ENCODE measurements at places on chromosomes 5 and 9.

DNA sequence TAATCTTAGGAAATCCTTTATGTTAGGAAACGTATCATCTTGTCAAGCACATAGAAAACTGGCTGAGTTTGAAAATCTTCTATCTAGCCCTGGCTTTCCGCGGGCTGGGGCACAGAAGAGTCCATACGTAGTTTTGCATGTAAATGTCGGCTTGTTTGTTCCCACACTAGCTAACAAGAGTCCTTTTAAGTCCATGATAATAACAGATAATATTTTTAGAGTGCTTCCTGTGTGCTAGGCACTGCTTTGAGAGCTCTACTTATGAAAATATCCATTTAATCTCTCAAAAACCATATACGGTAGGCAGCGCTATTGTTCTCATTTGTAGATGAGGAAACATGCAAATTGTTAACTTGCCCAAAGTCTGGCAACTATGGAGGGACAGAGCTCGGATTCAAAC, 40.5 kb downstream of the FYB1 start:
- peak; percentile 51 for DNase-seq

DNA sequence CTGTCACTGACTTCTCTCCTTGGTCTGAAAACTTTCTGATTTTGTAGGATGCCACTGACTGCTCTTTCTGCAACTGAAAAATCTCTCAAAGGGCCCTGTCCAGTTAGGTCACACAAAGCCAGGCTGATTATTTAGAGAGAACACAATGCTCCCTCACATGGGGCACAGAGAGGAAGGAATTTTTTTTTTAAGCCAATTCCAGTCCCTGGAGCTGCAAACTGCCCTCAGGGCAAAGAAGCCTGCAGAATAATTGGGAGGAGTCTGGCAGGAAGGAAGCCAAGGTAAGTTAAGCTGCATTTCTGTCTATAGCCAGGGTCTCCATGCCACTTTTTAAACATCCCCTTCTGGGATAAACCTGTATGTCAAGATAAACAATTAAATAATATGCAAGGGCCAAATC, 305.5 kb downstream of the ZSWIM6 start:
- no peak for DNase-seq

GRCh38 chr9:78928625-78929405, 631.9 kb downstream of the PSAT1 start:
- DNase-seq = no peak

DNA sequence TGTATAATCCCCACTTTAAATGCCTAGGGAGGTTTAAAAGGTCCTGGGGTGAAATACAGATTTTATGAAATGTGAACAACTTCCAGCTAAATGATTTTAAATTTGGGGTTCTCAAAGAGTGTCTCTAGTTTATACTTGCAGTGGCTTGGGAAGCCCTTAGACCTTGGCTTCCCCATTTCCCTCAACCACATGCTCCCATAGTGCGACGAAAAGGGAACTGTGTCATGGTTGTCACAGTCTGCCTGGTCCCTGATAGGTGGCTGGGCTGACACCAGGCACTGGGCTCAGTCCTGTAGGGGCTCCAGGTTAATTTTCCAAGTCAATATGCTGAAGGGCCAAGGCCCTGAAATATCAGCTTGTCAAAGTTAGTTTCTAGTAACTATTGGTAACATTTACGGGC, 10.4 kb upstream of the CXCL14 start:
- DNase-seq = no peak

DNA sequence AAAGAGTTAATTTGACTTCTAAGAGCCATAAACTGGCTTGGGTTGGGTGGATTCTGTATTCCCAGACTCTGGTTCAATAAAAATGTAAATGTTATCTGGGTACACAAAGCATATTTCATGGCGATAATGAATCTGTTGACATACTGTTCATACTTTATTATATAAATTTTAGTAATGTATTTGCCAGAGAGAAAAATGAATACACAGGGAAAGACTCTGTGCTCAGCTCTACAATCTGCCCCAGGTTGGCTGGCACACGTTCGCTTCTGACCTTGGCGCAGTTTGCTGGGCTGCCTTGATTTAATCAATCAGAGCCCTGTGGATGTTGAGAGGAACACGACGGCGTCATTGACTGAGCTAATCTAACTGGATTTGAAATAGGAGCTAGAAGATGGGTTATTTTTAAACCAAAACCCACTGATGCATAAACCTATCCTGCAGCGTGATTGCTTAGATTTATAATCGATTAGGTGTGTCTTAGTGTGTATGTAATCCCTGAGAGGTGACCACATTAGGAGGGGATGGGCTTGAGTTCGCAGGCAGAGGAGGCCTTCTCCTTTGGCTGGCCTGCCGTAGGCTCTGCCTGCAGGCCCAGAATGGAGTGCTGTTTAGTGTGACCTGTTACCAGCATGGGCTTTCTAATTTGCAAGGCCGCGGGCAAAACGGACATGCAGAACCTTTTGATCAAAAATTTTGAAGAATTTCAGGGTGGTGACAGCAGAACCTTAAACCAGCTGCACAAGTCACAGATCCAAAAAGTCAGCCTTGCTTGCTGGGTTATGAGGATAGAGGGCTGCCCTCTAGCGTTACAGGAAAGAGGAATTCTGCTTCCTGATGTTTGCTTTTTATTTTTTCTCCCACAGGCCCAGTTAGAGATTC, 3.9 kb upstream of the ADCY2 start:
- no peak for DNase-seq

DNA sequence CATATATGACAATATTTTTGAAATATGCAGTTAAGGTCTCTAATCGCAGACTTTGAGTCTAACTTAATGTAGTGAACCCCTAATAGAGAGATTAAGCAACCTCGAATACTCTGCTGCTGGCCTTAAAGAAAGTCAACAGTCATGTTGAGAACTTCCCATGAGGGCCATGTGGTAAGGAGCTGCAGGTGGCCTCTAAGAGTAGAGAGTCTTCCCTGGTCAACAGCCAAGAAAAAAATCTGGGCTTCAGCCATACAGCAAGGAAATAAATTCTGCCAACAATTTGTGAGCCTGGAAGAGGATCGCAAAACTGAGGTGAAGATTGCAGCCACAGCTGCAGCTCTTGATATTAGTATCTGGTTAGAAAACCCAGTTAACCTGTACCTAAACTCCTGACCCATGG, 935.2 kb upstream of the TYRP1 start:
- no peak for DNase-seq

- no peak for DNase-seq
These were observed 139.5 kb upstream of the C9orf72 start for GRCh38 chr9:27712806-27713205.

DNA sequence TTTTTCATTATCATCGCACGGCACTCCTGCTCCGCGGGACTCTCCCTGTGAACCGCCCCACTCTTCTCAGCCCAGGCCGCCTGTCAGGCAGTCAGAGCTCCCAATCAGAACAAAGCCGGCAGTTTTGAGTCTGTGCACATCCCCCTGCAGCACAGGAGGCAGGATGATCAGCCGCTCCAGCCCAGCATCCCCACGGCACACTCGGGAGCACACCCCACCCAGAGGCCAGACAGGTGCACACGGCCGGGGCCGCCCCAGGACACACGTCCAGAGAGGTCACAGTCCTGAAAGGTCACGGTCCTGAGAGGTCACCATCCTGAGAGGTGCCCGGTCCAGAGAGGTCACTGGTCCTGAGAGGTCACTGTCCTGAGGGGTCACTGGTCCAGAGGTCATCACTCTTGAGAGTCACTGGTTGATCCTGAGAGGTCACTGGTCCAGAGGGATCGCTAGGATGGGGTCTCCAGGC, 8.4 kb downstream of the TPPP start:
- no peak for DNase-seq

DNA sequence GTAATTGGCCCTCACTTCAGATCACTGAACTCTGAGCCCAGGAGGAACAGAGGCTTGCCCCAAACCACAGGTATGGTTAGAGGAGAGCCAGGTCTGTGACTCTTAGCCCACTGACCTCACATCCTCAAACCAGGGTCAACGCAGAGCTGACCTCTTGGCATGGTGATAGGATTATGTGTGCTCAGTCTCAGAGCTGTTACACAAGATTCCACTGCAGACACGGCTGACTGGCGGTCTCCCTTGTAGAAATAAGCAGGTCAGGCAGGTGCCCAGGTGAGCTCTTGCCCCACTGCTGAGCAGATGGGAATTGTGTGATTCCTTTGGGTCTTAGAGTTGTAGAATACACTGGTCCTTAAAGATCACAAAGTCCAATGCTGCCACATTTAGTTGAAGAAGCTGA, 66.0 kb upstream of the PITX1 start:
- DNase-seq = no peak

DNA sequence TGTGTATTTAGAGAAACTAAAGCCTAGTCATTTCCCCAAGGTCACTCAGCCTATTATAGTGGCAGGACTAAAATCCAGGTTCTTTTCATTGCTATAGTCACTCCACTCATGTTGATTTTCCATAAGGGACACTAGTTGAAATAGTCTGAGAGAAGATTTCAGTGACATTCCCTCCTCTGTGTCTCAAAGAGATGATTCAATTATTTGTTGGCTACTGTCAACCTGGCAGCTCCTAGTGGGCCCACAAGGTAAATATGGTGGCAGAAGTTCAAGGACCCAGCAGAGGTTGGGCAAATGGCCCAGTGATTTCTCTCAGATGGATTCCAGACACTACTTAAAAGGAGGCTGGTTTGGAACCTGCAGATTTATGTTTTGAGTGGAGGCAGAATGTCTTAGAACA, 48.1 kb downstream of the G3BP1 start:
- no peak for DNase-seq

GRCh38 chr5:8826508-8826907, 719.4 kb downstream of the SEMA5A start:
- no peak for DNase-seq

DNA sequence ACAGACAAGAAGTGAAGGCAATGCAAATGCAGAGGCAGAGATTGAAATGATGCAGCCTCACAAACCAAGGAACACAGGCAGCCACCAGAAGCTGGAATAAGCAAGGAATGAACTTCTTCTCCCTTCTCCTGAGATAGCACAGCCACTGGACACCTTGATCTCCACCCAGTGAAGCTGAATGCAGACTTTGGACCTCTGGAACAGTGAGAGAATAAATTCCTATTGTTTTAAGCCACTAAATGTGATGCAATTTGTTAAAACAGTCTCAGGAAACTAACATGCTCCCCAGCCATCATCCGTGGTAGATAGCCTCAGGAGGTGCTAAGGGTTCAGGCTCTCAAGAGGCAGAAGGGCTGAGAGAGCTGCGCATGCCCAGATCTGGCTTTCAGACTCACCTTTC, 512.2 kb upstream of the ZNF608 start:
- DNase-seq = no peak

- DNase-seq = no peak
These were observed 2.2 kb downstream of the BARX1 start for GRCh38 chr9:93952784-93953495.

- peak; percentile 6 for DNase-seq
These were observed 23.4 kb downstream of the UBLCP1 start for GRCh38 chr5:159286420-159287035.

DNA sequence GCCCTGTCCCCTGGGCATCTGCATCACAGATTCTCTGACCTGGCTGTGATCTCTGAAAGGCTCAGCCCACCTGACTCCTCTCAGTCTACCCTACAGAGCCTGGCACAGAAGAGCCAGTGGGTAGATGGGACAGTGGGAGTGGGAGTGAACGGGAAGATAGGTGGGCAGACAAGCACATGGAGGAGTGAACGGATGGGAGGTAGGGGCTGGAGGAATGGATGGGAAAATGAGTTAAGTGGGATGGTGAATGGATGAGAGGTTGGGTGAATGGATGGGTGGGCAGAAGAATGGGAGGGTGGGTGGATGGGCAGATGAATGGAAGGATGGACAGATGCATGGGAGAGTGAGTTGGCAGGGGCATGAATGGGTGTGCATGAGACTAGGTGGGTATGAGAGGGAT, 18.8 kb downstream of the STK10 start:
- no peak for DNase-seq

GRCh38 chr5:14321936-14322335, 178.8 kb downstream of the TRIO start:
- no peak for DNase-seq

GRCh38 chr5:80181618-80182211, 74.1 kb downstream of the SERINC5 start:
- peak; percentile 76 for DNase-seq

- DNase-seq = no peak
These were observed 780 bp upstream of the CCNJL start for GRCh38 chr5:160312960-160313727.

DNA sequence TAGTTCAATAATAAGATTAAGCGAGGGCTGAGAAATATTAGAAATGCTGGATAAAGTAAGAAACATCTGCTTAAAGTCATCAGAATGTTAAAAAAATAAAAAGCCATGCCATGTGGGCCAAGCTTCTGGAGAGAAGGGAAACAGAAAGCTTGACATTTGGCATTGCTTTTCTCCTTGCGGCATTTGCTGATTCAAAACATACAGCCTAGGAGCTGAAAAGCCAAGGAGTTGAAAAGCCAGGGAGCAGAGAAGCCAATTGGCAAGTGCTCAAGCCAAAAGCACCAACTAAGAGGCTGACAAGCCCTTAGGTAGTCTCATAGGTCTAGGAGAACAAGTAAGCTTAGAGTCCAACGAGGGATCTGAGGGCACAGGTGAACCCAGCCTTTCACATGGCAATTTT, 754.3 kb downstream of the TLE4 start:
- no peak for DNase-seq

GRCh38 chr9:9079473-9079872, 1279.9 kb upstream of the DMAC1 start:
- DNase-seq = no peak

- DNase-seq = no peak
These were observed 340.2 kb downstream of the ADAMTS6 start for GRCh38 chr5:65141493-65141892.

DNA sequence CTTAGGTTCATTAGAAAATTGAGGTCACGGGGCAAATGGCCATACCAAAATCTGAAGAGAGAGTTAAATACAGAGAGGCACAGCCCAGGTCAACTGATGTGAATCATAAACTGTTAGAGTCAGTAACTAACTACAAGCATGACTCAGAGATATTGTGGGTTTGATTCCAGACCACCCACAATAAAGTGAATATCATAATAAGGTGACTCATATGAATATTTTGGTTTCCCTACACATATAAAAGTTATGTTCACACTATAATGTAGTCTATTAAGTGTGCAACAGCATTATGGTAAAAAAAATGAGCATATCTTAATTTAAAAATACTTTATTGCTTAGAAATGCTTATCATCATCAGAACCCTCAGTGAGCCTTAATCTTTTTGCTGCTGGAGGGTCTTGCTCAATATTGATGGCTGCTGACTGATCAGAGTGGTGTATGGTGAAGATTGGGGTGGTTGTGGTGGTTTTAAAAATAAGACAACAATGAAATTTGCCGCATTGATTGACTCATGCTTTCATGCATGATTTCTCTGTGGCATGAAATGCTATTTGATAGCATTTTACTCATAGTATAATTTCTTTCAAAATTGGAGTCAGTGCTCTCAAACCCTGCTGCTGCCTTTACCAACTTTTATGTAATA, 53.1 kb upstream of the EDIL3 start:
- no peak for DNase-seq

DNA sequence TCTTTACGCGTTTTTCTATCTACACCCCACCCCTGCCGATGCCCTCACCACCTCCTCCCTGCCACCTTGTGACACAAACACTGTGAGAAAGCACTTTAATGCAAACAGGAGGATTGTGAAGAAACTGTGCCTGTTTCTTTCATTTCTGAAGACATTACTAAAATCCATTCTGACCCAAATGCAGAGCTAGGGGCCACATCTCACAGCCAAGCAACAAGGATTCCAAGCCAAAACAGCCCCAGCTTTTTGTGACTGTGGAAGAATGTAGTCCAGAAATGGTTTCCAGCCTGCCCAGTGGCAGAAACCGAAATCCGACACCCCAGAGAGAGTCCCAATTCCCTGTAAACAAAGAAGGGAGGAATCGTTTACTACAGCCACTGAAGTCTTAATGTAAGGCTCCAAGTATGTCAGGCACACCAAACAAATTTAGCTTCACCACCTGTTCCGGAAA, 190.9 kb downstream of the TTC39B start:
- DNase-seq = no peak

- peak; percentile 62 for DNase-seq
These were observed 34.2 kb downstream of the STC2 start for GRCh38 chr5:173293817-173294672.
